ENCODE measurements at places on chromosomes 12 and 14.

DNA sequence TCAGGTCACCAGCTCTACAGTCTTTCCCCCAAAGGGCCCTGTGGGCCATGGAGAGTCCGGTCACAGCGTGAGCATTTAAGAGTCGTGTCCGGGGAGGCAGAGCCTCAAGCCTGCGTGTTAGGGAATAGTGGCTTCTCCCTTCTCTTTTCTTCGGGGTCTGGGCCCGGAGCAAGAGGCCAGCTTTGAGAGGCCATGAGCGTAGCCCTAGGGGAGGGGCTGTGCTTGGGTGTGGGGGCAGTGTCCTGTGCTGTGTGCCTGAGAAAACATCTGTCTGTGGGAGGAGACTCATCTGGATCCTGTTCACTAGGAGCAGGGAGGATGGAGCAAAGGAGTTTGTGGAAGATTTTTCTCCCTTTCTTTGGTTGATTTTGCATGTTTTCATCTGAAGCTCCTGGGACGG, 5.3 kb downstream of the LRP1-AS start:
- DNase-seq: no peak

GRCh38 chr12:132566516-132567131, 43.8 kb downstream of the LRCOL1 start:
- DNase-seq: no peak

DNA sequence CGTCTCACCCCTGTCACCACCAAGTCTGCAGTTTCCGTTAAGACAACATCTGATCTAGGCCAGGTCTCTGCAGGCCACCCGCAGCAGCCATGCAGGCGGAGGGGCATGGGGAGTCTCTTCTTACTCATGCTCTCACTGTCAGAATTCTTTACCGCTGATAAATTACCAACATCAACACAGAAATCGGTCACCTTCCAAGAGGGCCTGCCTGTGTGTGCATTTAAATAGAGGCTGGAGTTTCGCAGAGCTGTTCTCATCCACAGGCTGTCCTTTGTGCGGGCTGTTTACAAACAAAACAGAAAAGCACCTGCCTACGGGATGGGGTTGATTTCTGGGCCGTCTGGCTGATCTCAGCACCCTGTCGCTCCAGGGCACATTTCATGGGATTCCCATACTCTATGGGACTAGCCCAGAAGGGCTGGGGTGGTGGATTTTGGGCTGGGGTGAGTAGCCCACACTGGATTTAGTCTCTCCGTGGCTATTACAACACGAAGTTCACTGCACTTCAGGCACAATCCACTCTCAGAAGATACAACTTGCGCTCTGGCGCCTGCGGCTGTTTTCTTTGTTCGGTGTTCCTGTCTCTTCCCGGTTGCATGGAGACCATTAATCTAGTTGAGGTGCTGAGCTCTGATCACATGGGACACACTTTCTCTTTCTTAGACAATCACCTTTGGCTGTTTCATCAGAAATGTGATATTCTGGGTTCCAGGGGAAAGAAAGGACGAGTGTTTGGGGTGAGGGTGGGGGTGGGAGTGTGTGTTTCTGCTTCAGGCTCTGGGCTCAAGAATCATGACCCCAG, 331.1 kb downstream of the GLT1D1 start:
- no peak for DNase-seq

DNA sequence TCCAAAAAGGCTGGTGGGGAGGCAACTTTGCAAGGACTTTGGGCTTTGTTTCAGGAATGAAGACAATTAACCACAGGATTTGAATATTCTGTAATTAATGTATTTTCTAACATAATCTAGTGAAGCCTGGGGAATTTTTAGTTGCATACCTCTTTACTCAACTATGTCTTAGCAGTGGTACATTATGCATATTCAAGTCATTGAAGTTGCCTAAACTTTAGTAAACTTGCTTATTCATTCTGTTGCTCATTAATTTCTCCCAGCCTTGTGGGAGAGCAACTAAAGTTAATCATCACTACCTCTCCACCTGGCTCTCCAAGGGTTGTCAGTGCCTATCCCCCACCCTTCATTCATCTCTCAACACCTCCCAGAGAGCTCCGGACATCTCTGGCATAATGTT, 54.2 kb downstream of the IFNG-AS1 start:
- no peak for DNase-seq

GRCh38 chr12:109027767-109028166, 6.9 kb upstream of the SVOP start:
- DNase-seq: no peak

DNA sequence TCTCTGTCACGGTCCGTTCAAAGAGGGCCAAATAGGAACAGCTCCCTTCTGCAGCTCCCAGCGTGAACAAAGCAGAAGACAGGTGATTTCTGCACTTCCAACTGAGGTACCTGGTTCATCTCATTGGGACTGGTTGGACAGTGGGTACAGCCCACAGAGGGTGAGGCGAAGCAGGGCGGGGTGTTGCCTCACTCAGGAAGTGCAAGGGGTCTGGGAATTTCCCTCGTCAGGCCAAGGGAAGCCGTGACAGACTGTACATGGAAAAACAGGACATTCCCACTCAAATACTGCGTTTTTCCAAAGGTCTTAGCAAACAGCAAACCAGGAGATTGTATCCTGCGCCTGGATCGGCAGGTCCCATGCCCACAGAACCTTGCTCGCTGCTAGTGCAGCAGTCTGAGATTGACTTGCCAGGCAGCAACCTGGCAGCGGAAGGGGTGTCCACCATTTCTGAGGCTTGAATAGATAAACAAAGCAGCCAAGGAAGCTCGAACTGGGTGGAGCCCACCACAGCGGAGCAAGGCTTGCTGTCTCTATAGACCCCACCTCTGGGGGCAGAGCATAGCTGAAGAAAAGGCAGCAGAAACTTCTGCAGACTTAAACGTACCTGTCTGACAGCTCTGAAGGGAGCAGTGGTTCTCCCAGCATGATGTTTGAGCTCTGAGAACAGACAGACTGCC, 22.7 kb downstream of the SLC38A1 start:
- no peak for DNase-seq

DNA sequence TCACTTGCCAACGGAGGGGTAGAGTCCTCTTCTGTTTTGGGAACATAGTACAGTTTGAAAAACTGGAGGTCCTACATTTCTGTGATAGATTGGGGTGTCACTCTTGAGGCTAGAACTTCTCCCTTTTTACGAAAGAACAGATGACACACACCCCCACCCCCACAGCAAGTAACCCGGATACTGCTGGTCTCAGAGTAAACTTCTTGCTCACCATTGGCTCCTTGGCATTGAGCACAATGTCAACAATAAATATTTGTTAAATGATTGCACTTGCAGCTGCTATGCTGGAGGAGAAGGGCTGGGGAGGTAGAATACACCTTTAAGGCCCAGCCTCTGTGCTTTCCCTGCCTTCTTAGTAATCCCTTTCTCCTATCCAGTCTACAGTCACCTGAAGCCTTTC, 149.8 kb downstream of the TGFB3 start:
- DNase-seq: no peak

GRCh38 chr12:38555620-38556591, 239.3 kb downstream of the ALG10B start:
- no peak for DNase-seq

Data from CD4-positive, alpha-beta T cell treated with Interleukin-6 at 100 ng/mL for 8 hours (primary cell).